ENCODE measurements at places on chromosomes 13 and 19. TPM values are rescaled to one million over a fixed set of nuclear protein-coding genes. Genes with fewer than 3 reads are reported as not detected.

ZNF90 gene
- polyA plus RNA-seq = 27.3 TPM

ELF1 gene
- polyA plus RNA-seq = 56.0 TPM

CLPTM1 gene
- 55.4 TPM for polyA plus RNA-seq

FBXO27 gene
- polyA plus RNA-seq = 5.1 TPM

C19orf81 gene
- polyA plus RNA-seq = not detected

C1QTNF9 gene
- 0.13 TPM for polyA plus RNA-seq

KCNJ14 gene
- 0.74 TPM for polyA plus RNA-seq

MBD3L3 gene
- polyA plus RNA-seq = not detected
